ENCODE measurements at places on chromosomes 7 and 10.
A peak's percentile ranks its signal among the peaks of the same experiment; 100 is the strongest.

DNA sequence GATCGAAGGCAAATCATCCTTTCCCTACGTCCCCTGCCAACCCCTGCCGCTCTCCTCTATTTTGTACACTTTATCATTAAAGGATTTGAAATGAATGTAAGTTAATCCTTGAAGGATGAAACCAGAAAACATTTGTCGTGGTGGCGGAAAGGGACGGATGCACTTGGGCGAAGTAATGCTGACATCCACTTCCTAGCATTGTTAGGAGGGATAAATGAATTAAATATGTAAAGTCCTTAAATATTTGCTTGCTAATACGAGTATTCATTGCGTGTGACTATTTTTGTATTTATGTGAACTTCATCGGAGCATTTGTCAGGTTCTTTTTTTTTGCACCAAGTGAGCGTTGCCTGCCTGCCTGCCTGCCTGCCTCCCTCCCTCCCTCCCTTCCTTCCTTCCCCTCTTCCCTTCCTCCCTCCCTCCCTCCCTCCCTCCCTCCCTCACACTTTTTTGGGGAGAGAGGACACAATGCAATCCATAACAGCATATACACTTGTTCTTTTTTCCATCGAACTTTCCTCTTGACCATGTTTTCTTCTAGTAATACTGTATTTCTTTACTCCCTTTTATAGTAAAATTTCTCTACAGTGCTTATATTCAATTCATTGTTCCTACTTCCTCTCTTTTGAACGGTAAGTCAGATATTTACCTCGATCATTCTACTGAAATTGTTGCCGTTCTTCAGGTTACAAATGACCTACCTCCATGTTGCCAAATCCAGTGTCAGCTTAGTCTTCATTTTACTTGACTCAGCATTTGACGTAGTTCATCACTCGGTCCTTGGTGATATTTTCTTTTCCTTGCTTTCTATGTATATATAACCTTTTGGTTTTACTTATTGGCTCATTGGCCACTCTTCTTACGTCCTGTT is 831 bp downstream of the CCDC7 start:
- DNase-seq: peak; percentile 54

- DNase-seq: no peak
Measured at GRCh38 chr10:58784361-58784760, 271.7 kb downstream of the BICC1 start.

DNA sequence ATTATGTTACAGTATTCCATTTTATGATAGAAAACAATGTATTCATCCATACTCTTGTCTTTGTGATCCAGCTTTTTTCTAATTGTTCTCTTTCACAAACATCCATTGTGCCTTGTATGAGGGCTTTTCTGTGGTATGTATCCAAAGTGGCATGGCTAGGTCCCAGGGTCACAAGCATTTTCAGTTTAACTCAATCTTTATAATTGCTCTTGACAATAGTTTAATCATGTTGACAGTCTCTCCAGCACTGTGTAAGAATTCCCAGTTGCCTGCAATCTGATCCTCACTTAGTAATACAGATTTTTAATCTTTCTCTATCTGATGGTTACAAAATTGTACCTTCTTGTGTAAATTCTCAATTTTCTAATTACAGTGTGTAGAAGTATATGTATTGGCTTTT is 533.4 kb downstream of the NEBL start:
- no peak for DNase-seq

DNA sequence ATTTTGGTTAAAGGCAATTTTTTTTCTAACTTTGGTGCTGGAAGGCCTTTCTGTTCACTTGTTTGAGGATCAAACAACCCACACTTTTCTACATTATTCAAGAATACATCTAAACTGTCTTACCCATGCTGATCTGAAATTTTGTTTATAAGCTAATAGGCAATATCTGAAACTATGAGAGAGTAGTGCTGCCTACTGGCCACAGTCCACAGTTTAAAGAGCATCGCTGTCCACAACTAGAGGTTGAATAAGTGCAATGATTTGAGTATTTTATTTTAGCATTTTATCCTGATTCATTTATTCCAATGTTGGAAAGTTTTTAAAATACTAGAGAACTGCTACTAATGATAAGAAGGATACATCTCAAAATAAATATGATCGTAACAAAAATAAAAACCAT is 306.9 kb downstream of the ELMO1 start:
- DNase-seq: no peak

GRCh38 chr10:124200011-124200410 is 106.6 kb upstream of the CHST15 start:
- DNase-seq: no peak

DNA sequence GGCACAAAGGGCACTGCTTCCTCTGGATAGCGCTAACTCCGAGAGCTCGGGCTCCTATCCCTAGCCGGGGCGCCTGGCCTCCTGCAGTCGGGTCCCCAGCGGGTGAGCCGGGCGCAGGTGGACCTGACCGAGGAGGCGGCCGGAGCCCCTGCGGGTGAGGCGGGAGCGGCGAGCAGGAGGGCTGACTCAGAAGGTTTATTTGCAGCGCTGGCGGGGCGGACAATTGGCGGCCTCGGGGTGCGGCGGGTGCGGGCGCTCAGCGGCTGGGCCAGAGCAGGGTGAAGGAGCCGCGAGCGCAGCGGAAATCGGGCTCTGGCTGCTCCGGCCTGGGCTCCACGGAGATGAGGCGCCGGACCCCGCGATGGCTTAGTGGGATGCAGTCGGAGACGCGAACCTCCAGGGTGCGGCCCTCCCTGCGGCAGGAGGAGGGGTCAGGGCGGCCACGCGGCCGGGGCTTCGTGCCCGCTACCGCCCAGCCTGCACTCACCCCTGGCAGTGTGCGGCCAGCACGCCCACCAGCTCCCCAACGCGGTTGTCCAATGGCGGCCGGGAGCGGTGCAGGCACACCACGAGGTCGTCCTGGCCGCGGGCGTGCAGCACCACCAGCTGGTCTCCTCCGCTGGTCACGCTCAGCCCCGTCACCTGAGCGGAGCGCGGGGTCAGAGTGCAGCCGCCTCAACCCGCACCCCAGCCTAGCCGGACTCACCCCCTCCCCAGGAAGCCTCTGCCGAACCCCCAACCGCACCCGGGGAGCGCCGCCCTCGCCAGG is 16.1 kb downstream of the MYO1G start:
- DNase-seq: no peak

DNA sequence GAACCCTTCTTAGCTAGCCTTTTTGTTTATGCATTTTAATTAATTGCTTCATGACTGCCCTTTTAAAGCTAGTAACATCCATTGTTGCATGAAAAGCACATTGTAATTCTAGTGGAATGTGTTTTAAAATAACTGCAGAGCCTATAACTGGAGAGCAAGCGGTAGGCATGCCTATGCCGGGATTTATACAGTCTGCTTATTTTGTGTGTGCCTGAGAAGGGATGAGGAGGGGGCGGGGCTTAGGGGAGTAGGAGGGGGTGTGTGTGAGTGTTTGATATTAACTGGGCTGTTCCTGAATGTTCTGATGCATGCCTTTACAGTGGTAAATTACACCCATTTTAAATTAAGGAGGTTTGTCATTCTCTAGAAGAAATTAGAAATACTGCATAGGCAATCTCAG is 208.1 kb downstream of the TCF7L2 start:
- no peak for DNase-seq

- DNase-seq: no peak
Measured at GRCh38 chr7:26001662-26002244, 150.2 kb upstream of the NFE2L3 start.

DNA sequence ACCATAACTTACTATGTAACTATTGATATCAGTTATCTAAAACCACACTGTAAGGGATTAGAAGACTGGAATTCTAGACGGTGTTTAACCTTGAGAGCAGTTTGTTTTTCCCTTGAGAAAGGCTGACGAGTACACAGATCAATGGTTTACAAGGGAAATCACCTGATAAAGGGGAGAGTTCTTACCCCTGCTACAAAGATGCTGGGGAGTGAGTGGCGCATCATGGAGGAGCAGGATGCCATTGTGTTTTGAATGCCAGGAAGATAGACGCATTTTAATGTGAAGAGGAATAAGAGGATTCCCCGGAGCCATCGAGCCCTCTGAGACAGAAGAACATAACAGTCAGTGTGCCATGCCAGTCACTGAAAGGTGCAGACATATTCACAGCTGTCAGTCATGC is 145.2 kb downstream of the PKD1L1 start:
- no peak for DNase-seq

DNA sequence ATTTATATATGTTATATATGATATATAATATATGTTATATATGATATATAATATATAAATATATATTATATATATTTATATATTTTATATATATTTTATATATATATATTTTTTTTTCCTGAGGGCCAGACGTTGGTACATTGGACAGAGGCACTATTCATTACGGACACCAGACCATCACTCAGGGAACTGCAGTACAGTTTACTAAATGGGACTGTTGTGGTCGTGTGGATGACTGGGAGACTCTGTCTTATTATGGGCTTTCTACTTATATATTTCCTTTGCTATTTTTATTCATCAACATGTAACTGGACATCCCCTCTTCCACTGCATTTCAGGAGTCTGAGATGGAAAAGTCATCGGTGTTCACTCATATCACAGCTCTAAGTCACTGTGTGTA is 87.1 kb upstream of the PRKCQ start:
- no peak for DNase-seq

DNA sequence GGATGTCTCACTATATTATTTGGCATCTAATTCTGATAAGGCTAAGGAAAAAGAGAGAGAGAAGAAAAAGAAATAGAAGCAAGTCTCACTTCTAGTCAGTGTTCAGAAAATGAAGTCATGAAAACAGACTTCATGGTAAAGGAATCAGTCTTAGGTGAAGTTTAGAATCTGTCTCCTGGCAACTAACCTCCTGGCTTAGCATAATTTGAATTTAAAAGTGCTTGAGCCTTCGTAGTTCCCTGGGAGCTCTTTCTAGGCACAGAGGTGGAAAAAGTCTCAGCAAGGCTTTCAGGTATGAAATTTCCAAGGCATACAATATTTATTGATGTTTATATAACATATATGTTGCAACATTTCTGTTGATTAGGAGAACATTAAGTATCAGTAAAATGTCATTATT is 10.4 kb downstream of the CHRM2 start:
- DNase-seq: no peak

DNA sequence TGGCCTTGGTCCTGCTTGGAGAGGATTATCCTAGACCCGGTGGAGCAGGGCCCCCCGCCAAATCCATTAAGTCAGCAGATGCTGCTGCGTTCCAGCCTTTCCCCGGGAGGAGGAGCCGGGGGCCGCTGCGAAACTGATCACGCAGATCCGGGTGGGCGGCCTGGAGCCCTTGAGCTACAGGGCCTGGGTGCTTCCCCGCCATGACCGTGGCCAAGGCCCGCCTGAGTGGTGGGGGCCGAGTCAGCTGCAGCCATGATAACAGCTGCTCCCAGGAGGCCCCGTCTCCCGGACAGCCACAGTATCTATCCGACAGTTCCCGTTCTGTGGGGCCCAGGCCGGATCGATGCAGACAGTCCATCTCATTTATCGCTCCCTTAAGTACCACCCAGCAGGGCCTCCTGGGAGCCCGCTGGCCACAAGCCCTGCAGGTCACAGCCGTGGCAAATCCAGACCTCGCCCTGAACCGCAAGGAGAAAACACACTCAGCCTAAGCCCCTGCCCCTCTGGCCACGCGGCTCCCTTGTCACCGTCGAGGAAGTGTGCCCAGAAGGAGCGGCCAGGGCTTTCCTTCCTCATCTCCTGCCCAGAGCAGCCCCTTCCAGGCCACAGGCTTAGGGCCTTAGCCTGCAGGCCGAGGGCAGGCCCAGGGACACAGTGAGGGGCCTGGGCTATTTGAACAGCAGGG is 34.4 kb upstream of the SLC29A4 start:
- no peak for DNase-seq

DNA sequence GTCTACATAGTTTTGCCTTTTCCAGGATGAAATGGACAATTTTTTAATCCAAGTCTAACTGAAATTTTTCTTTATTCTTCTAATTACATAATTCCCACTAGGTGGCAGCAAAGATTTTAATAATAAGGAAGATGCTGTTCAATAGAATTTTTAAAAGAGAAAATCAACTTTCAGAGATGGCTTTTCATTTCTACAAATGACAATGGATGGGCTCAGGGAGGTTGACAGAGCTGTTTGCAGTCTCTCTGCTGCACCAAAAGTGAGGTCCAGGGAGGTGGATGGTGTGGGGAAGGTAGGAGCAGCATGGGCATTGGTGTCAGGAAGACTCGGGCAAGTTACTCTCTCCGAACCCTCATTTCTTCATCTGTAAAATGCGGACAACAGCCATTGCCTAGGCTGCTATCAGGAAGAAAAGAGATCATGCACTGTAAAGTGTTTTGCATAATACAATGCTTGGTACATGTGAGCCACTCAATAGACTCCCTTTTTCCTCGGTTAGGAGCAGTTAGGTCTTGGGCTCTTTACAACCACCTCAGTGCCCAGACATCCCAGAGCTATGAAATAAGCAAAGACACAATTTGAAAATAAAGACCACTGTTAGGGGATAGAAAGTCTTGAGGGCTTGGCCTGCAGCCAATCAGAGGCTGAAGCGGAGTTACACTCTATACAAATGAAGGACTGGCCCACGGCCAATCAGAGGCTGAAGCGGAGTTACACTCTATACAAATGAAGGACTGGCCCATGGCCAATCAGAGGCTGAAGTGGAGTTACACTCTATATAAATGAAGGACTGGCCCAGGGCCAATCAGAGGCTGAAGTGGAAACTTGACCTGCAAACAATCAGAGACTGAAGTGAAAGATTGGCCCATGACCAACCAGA is 107.1 kb downstream of the ABLIM1 start:
- peak; percentile 42 for DNase-seq

DNA sequence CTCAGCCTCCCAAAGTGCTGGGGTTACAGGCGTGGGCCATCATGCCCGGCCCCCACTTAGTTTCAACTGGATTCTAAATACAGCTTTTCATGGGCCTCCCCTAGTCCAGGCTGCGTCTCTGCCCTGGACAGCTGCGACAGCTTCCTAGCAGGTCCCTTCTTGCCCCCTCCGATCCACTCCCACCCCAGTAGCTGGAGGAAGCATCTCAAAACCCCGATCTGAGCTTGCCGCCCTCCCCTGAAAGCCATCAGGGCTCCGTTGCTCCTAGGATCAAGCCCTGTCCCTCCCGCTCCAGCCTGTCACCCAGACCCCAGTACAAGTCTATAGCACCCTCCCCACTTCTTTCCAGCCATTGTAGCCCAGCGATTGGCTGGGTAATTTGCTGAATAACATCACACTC is 64.5 kb downstream of the VWA2 start:
- no peak for DNase-seq

GRCh38 chr10:31730776-31731175 is 197.9 kb downstream of the ARHGAP12 start:
- no peak for DNase-seq

DNA sequence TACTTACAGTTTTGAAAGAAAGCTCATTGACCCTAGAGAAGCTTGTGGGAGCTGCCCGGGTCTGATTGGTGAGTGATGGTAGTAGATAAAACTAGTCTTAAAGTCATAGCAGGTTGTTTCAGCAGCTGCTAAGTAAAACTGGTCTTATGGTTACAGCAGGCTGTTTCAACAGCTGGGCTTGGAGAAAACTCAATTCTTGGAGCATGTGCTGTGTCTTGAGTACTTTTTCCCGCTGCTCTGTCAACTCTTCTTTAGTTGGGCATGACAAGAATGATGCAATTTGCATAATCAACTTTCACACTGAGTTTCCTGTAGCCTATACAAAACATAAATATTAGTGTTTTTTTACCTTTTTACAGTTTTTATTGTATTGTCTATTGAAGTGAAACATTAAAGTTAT is 707.9 kb downstream of the AUTS2 start:
- DNase-seq: no peak

Measured in NCI-H2227 treated with DMSO at 0.1 percent for 48 hours (cell line).